ENCODE measurements at places on chromosomes 1 and 21.

- no peak for DNase-seq
Observed at GRCh38 chr1:4978660-4979390, 324.4 kb downstream of the AJAP1 start.

GRCh38 chr1:94339206-94339927 lies 78.8 kb upstream of the ABCD3 start:
- no peak for DNase-seq

- no peak for DNase-seq
Observed at GRCh38 chr1:61980561-61980960, 214.1 kb upstream of the L1TD1 start.

DNA sequence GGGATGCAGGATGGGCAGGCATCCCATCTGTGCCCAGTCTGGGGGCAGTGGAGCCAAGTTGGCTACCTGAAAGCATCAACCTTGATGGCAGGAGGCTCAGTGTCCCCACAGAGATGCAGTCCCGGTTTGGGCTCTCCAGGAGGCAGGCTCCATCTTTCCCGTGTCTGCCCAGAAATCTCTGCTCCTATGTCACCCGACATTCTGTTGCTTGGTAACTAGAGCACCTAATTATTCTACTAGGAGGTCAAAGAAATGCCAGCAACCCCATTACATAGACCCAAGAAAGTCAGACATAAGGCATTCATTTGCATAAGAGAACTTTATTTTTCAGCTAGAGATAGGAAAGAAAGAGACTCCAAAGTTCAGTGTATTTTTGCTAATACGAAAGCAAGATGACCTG lies 100.3 kb upstream of the BACE2 start:
- no peak for DNase-seq
